ENCODE measurements at places on chromosomes 13 and 19.

DNA sequence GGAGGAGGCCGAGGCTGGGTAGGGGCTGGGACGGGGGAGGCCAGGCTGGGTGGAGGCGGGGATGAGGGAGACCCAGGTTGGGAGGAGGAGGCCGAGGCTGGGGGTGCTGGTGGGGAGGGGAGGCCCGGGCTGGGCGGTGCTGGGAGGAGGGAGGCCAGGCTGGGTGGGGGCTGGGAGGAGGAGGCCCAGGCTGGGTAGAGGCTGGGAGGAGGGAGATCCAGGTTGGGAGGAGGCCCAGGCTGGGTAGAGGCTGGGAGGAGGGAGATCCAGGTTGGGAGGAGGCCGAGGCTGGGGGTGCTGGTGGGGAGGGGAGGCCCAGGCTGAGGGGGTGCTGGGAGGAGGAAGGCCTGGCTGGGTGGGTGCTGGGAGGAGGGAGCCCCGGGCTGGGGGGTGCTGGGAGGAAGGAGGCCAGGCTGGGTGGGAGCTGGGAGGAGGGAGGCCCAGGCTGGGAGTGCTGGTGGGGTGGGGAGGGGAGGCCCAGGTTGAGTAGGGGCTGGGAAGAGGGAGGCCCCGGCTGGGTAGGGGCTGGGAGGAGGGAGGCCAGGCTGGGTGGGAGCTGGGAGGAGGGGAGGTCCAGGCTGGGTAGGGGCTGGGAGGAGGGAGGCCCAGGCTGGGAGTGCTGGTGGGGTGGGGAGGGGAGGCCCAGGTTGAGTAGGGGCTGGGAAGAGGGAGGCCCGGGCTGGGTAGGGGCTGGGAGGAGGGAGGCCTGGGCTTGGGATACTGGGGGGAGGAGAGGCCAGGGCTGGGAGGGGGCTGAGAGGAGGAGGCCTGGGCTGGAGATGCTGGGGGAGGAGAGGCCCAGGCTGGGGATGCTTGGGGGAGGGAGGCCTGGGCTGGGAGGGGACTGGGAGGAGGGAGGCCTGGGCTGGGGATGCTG lies 10.7 kb downstream of the TPGS1 start:
- peak; percentile 98 for DNase-seq

- peak; percentile 79 for DNase-seq
Observed at GRCh38 chr19:14476673-14477401, 1.7 kb upstream of the PTGER1 start.

- no peak for DNase-seq
Observed at GRCh38 chr13:81197966-81198365, 857.0 kb upstream of the SPRY2 start.

GRCh38 chr19:38264486-38265212 lies at the start of gene SPINT2:
SPINT2 (plus strand) TSS chr19:38264573; CDS start chr19:38264893, 320 bp downstream.
- DNase-seq = no peak

DNA sequence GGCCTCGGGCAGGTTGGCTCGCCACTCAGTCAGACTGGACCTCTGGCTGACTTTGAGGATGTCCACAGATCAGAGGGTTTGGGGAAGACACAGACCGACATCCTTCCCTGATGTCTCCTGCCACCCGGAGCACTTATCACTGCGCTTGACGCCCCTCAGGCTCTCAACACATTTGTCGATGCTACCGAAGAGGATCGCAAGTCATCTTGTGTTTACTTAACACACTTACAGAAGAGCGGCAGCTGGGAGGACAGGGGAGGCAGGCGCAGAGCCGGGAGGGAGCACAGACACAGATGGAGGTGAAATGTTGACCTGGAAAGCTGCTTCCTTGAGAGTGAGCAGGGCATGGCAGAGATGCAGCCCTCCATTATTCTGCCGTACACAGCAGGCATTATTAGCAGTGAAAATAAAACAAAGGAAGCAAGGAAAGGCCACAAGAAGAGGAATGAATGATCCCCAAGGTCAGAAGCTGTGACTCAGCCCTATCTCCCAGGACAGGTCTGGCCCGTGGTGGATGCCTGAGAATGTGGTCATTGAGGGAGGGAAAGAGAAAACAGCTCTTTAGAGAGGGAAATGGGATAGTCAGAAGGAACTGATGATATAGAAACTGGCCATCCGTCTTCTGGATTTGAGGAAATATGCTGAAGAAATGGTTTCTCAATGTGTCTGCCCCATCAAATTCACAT lies 549.5 kb upstream of the ARGLU1 start:
- peak; percentile 12 for DNase-seq

- peak; percentile 15 for DNase-seq
Observed at GRCh38 chr13:40384976-40385857, 281.2 kb downstream of the FOXO1 start.

DNA sequence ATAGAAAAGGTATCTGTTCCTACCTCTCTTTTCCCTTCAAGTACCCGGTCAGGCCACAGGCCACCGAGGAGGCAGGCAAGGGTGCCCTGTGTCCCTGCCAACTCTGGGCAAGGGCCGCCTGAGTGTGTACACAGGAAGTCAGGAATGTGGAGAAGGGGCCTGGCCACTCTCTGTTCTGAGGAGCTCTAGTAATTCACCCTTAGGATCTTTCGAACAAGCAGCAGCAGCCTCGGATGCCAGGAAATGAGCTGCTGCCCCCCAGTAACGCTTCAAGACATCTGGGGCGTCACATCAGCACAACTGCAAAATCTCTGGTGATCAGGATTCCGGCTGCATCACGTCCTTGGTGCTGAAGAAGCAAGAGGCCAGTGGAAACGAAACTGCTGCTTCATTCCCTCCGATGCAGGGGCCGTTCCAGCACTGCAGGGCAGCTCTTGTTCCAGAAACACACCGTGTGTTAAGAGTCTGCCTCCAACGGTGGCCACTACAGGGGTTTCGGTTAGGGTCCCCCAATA lies 2.0 kb downstream of the RAB20 start:
- peak; percentile 12 for DNase-seq

GRCh38 chr19:10805758-10806247 lies 30.2 kb downstream of the TMED1 start:
- DNase-seq = no peak

GRCh38 chr19:34975056-34975455 lies 11.0 kb upstream of the ZNF792 start:
- DNase-seq = no peak

DNA sequence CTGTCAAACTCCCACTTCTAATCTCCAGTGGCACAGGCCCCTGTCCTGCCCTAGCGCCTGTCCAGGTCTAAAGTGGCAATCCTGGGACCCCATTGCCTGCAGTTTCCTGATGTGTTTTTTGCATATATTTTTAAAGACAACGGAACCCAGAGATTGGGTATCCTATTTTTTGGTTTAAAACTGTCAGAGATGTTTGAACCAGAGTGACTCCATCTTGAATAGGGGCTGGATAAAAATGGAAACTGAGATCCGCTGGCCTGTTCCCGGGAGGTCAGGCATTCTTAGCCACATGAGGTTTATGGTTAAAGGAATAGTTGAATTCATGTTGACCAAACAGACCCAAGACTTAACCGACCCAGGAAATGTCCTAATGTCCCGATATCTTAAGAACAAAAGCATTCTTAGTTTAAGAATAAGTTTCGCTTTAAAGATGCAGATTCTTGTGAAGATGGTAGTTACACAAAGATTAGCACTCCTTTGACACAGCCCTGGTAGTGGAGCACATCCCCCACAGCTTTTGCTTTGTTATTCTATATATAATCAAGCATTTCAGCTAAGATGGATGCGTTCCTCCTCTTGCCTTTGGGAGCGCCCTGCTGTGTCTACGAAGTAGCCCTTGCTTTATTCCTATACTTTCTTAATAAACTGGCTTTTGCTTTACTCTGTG lies 332.1 kb downstream of the UQCRFS1 start:
- DNase-seq = no peak

- DNase-seq = no peak
Observed at GRCh38 chr19:50562329-50562728, 5.9 kb downstream of the LRRC4B start.

- no peak for DNase-seq
Observed at GRCh38 chr13:101868585-101869469, 416.4 kb downstream of the ITGBL1 start.

- DNase-seq = no peak
Observed at GRCh38 chr19:16830679-16831078, 1.5 kb downstream of the SIN3B start.

GRCh38 chr19:50340331-50340730 lies 11.2 kb upstream of the KCNC3 start:
- no peak for DNase-seq

DNA sequence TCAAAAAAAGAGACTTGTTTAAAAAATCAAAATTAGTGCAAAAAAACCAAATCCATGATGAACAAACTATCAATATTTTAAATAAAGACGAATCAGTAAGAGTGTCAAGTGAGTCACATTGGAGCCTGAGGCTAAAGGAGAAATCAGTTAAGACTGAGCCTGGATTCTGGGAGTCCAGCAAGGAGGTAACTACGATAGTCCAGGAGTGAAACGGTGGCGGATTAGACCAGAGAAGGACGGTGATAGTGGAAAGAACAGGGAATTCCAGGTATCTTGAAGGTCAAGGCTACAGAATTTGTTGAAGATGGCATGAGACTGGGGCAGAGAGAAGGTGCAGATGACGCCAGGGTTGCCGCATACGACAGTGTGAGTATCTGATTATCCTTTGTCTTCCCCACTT lies 7.0 kb upstream of the NPAS1 start:
- no peak for DNase-seq

- DNase-seq = no peak
Observed at GRCh38 chr19:50000841-50001557, 24.2 kb downstream of the VRK3 start.

DNA sequence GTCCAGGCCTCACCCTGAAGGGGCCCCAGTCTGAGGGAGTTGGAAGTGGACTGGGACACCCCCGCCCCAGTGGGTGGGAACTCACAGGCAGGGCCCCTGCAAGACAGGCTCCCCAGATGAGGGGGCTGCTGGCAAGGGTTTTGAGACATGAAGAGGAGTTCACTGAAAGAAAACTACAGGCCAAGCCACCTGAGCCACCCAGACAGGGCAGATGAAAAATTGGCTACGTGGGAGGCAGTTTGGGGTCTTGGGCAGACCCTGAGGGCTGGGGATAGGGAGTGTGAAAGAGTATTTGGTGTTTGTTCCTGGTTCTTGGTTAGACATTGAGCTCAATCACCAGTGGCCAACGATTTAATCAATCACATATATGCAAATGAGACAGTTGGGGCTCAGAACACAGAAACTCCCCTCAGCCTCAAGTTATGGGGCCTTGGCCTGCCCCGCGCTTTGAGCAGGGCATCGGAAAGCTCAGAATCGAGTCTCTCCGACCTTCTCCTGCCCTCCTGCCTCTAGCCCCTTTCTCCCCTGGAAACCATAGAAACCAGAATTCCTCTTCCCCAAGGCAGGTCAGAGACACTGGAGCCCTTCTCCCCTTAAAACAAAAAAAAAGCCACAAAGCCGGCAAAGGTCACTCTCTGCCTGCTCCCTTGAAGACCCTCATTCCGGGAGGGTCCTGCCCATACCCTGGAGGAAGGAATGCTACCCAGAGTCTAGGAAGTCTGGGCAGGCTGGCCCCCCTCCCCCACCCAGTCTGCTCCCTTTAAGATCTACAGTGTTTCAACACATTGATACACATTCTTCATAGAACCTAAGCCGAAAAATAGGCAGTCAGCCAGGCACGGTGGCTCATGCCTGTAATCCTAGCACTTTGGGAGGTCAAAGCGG lies 1.3 kb upstream of the ISYNA1 start:
- peak; percentile 80 for DNase-seq

- peak; percentile 4 for DNase-seq
Observed at GRCh38 chr13:40585911-40586471, 80.5 kb downstream of the FOXO1 start.

DNA sequence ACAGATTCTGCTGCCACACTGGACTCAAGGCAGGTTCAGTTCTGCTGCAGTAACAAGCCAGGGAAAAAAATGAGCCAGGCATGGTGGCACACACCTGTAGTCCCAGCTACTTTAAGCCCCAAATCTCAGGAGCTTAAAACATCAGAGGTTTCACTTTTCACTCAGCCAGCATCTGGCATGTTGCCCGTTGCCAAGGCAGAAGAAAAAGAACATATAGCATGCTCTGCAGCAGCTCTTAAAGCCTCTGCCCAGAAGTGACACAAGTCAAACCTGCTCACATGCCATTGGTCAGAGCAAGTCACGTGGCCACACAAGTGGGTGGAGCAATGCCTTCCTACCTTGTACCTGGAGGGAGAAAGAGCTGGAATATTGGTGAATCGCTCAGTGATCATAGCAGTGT lies 14.7 kb upstream of the ADGRE5 start:
- DNase-seq = peak; percentile 58
